ENCODE measurements at places on chromosomes 6 and 20.

DNA sequence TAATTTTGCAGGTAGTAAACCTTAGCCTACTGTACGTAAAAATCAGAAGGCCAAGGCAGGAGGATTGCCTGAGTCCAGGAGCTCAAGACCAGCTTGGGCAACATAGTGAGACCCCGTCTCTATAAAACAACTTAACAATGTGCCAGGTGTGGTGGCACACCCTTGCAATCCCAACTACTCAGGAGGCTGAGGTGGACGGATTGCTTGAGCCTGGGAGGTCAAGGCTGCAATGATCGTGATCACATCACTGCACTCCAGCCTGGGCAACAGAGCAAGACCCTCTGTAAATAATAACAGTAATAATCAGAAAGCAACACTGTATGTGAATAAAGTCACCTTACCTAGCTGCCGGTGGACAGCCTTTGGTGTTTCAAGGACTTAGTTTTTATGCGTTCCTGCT is 48.9 kb downstream of the MTHFD1L start:
- no peak for DNase-seq

DNA sequence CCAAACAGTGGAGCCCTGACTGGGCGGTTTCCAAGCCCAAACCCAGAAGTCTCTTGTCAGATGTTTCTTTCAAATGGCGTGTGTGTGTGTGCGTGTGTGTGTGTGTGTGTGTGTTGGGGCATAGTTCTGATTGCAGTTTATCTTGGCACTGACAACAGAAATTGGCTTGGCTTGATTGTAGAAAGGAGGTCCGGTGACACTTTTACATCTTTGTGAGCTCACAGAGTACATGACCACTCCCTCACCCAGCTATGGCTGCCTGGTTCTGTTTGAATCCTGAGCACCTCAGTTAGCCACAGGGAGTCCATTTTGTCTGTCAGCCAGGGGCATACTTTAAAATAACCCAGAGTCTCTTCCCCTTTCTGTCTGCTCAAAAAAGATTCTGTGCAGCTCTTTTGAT is 276.3 kb downstream of the CD83 start:
- DNase-seq = no peak

DNA sequence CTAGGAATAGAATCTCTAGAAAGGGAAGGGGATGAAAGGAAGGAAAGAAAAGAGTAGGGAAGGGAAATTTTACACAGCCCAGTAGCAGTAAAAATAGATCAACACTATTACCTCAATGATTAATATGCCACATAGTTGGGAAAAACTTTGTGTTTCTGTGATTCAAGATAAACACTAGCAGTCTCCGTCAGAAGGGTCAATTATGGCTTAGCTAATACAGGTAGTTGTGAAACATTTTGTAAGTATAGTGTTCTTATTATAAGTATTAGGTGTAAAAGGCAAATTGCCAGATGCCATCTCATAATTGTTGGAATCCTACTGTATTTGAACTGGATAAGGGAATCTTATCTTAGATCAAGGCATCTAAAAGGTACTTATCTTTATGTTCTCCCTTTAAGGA is 165.7 kb downstream of the MTFR2 start:
- DNase-seq = no peak

GRCh38 chr20:58403272-58403671 is 14.2 kb downstream of the VAPB start:
- DNase-seq = no peak

DNA sequence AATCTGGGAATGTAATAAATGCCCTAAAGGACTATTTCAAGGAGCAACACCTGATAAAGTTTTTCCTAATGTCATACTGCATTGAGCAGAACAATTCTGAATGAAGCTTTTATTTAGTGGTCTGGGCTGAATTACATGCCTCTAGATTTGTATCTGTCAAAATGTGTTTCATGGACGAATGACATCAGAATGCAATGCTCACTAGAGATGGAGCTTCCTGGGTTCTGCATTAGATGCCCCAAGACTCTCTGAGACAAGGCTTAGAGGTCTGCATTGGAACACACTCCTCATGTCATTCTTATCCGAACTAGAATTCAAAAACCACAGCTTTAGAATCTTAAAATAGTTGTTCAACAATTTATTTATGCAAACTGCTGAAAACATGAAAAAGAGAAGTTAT is 62.0 kb downstream of the SYNE1 start:
- DNase-seq = peak; percentile 72

GRCh38 chr6:85394853-85395538 is 54.9 kb upstream of the NT5E start:
- no peak for DNase-seq

GRCh38 chr6:47464052-47464451 is 13.5 kb upstream of the CD2AP start:
- DNase-seq = no peak

DNA sequence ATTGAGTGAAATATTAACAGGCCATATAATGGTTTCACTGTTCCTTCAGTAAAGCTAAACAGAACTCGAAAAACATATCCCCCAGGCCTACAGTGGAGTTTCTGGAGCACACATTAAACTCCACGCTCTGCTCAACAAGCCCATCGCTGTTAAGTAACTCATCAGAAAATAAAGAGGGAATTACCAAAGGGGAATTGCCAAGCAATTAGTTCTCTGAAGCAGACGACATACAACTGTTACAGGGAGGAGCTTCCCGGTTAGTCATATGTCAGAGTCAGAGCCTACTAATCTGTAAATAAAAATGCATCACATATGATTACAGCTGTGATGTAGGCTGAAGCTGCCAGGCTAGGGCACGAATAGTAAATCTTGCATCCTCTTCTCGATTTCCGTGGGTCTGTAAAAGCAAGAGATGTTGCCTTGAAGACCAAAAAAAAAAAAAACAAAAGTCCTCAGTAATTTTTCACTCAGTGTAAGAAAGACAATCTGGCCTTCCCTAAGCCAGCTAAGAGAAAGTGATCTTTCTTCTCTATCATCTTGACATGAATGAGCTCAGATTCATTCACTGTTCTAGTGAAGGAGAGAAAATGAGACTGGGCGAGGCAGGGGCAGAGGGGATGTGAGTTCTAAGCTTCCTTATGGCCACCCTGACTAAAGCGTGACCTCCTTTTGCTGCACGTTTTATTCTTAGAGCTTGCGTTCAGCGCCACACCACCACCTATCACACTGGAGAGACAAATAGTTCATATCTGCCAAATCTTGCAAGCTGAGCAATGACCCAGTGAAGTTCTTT is 13.8 kb downstream of the ATXN1 start:
- DNase-seq = peak; percentile 68

DNA sequence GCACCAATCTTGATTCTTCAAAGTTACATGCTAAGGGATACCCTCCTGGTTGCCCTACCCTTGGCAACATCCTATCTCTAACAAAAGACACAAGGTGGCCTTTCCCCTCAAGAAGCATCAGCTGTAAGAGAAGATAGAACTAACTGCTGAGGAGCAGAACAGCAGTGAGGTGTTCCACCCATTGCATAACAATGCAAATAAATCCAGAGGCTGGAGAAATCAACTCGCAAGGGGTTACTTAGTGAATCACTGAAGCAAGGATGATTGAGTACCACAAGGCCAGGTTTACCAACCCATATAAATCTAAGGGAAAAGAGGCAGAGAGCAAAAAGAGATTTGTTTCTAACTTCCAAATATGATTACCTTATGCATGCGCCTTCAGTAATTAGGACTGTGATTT is 36.7 kb downstream of the F13A1 start:
- DNase-seq = no peak

GRCh38 chr6:108588586-108588985 is 27.9 kb downstream of the FOXO3 start:
- DNase-seq = no peak

DNA sequence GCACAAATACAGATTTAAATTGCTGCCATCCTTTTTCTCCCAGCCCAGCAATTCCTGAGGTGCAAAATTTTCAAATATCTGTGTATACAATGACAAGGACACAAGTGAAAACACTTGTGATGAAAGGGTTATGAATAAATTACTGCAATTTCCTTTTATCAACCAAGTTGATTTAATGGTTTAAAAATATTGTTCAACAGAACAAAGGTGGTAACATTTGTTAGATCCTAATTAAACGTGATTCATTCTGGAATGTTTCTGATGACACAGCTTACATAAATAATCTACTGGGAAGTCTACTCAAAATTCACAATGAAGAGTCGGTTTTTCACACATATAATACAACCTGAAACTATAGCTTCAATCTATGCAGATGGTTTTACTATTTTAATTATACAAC is 17.1 kb downstream of the B4GALT5 start:
- no peak for DNase-seq

DNA sequence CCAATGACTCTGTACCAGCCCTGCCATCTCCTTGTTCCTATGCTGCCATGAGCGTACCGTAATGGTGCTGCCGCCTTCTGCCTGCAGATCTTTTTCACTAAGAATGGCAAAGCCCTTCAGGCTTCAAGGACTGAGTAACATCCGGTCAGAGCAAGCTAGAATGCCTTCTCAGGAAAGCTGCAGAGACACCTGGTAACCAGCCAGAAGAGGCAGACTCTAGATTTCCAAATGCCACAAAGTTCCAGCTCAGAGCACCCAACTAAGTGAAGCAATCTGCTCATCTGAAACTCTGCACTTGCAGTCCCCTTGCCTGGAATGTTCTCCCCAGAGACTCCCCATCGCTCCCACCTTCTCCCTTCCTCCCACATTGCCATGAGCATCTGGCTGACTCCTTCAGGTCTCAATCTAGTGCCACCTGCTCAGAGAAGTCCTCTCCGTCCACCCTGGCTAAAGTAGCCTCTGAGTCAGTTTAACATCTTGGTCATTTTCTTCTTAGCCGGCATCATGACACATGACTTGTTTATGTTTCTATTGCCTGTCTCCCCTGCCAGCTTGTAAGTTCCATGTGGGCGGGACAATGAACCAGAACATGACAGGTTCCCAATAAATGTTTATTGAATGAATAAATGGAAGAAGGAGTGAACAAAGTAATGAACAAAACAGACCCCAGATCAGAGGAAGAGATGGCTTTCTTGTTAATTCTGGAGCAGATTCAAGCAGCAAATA is 6.9 kb upstream of the OCSTAMP start:
- DNase-seq = no peak

- no peak for DNase-seq
Observed at GRCh38 chr6:36865835-36866234, 8.8 kb downstream of the PPIL1 start.

GRCh38 chr6:27836141-27836782 is 75.9 kb downstream of the OR2B2 start:
- DNase-seq = no peak

DNA sequence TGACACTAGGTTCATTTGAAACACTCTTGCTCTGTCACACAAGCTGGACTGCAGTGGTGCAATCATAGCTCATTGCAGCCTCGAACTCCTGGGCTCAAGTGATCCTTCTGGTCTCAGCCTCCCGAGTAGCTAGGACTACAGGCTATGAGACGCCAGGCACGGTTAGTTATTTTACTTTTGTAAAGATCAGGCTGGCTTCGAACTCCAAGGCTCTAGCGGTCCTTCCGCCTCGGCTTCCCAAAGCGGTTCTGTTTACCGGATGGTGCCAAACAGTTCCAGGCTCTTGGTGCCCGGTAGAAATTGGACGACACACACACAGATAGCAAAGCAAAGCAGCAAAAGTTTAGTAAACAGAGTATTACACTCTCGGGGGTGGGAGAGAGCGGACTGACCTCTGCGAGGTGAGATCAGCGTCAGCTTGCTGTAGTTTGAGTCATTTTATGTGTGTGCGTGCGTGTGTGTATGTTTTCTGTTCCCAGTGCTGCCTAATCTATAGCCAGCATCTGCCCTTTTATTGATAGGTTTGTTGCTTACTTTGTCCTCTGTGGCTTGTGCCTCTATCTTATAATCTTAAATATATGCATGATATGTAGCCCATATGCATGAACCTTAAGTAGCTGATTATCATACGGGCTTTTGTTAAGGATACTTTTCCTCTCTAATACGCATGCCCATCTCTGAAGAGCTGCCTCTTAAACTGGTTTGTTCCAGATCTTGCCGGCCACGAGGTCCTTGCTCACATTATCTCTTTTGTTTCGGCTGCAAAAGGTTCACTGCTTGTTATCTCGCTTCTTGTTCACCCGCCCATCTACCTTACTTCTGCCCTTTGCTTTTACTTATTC is 75.2 kb downstream of the OR2B2 start:
- DNase-seq = peak; percentile 82

- no peak for DNase-seq
Observed at GRCh38 chr6:143374014-143374413, 76.5 kb downstream of the ADAT2 start.

DNA sequence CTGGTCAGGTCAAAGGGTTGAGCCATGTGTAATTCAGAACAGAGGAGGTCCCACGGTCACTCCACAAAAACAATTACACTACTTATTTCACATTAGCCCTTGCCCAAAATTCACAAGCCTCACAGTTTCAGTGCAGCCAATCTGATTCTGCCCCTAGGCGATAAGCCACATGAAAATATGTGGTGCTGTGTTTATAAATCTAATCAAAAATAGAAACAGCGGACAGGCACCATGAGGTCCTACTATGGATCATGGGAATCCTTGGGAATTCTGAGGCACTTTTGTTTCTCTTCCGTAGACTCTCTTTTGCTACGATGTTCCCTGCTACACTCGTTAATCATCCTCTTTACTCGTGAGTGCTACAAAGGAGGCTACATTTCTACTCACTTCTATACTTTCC is 476.1 kb downstream of the TFAP2A start:
- DNase-seq = no peak

DNA sequence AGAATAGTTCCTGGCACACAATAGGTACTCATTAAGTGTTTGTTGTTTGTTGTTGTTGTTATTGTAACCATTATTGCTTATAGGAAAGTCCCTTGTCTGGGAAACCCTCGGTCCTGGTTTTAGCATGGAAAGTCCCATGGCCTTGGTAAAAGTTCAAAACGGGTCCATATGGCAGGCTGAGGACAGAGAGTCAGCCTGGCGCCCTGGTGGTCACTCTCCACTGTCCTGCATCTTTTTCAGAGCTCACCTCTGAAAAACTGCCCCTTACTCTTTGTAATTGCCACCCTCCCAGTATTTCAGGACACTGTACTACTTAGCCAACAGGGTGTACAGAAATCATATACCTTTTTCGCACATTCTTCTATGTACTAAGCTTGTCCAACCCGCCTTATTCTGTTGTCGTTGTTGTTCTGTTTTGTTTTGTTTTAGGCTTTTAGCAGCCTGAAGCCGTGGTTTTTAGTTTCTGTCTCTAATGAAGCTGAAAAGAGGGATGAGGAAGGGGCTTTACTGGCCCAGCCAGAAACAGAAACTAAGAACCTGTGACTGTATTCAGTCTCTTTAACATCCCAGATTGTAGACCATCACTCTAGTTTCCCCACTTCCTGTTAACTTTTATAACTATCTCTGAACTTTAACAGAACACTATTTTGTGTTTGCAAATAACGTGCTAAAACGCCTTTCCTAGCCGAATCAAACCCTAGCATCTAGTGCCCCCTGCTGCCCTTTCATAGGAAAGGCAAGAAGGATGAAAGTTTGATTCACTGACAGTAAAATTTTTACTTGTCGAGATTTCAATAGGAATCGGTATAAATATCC is 7.6 kb upstream of the TMEM14A start:
- peak; percentile 85 for DNase-seq
